Hematopoietic multipotent progenitor cell (in vitro differentiated cells): ENCODE measurements at places on chromosomes 6 and 20. TPM values are rescaled to one million over a fixed set of nuclear protein-coding genes. Genes with fewer than 3 reads are reported as not detected.
A peak's percentile ranks its signal among the peaks of the same experiment; 100 is the strongest.

- no peak for DNase-seq
These were observed 63.1 kb upstream of the IFNGR1 start for GRCh38 chr6:137282254-137282653.

GRCh38 chr6:118770112-118770788 lies 118.9 kb upstream of the CEP85L start:
- DNase-seq = no peak

GRCh38 chr20:31568041-31568731 lies 36.9 kb upstream of the ID1 start:
- no peak for DNase-seq

GRCh38 chr20:47642624-47643023 lies 140.9 kb downstream of the NCOA3 start:
- no peak for DNase-seq

- DNase-seq = no peak
These were observed 60.1 kb upstream of the RALGAPA2 start for GRCh38 chr20:20772497-20773085.

DNA sequence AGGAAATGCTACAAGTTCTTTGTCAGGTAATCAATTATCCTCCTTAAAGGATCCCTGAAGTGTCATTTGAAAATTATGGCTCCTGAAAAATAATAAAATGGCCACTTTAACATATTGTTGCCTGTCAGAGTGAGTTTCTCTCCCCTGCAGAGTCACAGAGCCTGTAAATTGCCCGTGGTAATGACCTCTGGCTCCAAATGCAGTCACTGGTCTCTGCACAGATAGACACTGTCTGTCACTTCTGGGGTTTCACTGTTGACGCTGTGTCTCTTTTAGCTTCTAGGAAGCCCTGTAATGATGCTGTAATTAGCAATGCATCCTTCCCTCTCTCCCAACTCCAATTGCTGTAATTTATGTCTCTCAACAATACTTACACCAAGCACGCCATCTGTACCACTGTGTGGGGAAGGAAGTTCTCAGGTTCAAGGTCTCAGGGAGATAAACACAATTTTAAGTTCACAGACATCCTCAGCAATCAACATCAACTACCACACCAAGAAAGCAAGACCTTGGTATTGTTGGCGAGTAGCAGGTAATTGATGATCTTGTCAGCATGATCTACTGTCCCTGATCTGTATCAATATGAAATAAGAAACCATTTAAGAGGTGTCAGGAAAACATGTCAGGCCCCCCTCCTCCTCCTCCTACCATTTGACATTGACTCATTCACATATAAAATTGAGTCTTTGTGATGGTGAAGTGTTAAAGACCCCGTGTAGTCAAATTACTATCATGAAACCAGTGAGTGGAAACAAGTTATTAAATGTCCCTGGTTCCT lies 91.2 kb upstream of the SULF2 start:
- no peak for DNase-seq

DNA sequence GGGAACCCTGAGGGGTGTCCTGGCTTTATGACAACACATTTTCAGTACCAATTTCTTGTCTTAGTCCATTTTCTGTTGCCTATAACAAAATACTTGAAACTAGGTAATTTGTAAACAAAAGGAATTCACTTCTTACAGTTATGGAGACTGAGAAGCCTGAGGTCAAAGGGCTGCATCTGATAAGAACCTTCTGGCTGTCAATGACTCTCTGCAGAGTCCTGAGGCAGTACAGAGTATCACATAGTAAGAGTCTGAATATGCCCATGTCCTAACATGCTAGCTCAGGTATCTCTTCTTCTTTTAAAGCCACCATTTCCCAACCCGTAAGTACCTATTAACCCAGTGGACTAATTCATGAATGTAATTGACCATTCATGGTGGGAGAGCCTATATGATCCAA lies 1458.6 kb upstream of the EYS start:
- DNase-seq = no peak

DNA sequence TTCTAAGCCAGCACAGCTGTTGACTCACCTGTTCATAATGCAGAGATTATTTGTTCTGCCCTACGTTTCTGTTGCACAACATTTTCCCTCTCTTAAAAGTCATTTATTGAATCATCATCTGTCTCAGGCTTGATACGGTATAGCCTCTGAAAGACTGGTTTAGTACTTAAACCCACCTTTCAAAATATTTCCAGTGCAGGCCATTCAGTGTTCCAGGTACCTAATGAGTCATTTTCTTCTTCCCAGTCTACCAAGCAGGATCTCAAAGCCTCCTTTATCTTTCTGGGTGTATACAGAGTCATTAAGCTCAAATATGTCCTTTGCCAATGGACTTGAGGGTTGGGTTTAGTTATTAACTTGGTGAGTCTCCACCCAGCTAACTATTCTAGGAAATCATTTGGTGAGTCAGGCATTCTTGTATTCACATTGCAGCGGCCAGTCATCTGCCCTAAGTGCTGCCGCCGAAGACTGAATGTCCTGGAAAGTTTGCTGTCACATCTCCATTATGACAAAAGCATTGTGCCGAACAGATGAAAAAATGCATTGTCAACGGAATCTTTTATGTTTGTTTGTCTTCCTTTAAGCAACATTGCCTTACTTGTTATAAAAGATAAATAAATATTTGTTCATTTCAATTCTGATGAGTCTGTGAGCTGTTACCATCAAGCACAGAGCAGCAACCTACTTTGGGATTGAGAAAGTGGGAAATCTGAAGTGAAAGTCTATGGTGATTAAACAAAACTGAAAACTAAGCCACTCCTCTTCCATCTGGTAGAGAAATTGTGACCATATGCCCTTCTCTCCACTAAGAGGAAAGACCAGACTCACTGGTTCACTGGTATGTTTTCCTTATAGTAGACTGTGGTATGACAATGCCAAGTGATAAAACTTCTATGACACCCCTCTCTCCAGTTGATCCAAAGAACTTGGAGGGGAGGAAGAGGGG lies 14.3 kb upstream of the FAM135A start:
- no peak for DNase-seq

- DNase-seq = no peak
These were observed 88.6 kb downstream of the SIM1 start for GRCh38 chr6:100376103-100376502.

- no peak for DNase-seq
These were observed 48.5 kb upstream of the OLIG3 start for GRCh38 chr6:137542713-137543112.

- DNase-seq = no peak
These were observed 710.2 kb upstream of the POU3F2 start for GRCh38 chr6:98124171-98124570.

DNA sequence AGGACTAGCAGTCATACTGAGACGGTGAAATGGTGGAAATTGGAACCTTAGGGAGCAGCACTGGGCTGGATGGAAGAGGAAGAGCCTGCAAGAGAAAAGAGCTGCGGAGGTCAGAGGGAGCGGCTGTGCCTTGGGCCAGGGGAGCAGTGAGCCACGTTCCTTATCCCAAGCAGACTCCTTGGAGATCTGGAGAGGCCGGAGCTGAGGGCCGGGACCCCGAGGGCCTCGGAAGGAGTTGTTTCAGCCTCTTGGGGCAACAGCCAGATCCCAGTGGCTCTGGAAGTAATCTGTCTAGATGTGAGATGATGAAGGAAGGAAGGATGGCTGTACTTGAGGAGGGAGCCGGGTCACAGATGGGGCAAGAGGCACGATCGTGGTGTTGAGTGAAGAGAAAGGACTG lies 16.1 kb downstream of the PCMTD2 start:
- no peak for DNase-seq

- DNase-seq = peak; percentile 42
These were observed 202.2 kb upstream of the PRND start for GRCh38 chr20:4519534-4519933.

- DNase-seq = no peak
These were observed 101.1 kb downstream of the HIVEP1 start for GRCh38 chr6:12113190-12113577.

GRCh38 chr20:38217791-38218565 lies 42.6 kb downstream of the KIAA1755 start:
- DNase-seq = no peak

DNA sequence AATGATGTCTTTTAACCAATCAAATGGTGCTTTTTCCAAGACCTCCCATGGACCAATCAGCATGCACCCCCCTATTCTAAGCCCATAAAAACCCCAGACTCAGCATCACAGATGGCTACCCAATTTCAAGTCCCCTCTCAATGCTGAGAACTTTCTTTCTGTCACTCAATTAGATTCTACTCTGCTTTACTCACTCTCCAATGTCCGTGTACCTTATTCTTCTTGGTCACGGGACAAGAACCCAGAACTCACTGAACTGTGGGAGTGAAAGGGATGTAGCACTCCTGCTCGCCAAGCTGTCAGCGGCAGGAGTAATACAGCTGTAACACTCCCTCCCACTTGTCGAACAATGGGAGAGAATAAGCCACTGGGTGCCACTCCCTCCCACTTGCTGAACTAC lies 20.8 kb upstream of the MAP7 start:
- DNase-seq = no peak

DNA sequence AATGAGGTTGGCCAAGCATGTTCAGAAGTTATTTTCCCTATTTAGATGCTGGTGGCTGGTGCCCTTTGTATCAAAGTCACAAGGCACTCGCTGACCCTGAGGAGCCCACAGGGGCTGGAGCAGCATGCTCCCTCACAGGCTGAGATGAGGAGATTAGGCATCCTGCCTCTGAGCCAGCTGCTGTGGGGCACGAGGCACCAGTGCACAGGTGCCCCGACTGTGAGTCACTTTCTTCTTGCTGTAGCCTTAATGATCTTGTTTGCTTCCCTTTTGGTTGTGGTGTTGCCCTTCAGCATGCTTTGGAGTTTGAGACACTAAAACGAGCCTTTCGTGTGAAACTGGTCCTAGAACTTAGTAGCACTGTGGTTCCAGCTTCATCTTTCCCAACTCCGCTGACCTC lies 4.3 kb downstream of the PSMG4 start:
- DNase-seq = no peak

- DNase-seq = no peak
These were observed 594.4 kb downstream of the QKI start for GRCh38 chr6:164008902-164009301.

- DNase-seq = no peak
These were observed 272.3 kb downstream of the TENT5A start for GRCh38 chr6:81480139-81480538.

DNA sequence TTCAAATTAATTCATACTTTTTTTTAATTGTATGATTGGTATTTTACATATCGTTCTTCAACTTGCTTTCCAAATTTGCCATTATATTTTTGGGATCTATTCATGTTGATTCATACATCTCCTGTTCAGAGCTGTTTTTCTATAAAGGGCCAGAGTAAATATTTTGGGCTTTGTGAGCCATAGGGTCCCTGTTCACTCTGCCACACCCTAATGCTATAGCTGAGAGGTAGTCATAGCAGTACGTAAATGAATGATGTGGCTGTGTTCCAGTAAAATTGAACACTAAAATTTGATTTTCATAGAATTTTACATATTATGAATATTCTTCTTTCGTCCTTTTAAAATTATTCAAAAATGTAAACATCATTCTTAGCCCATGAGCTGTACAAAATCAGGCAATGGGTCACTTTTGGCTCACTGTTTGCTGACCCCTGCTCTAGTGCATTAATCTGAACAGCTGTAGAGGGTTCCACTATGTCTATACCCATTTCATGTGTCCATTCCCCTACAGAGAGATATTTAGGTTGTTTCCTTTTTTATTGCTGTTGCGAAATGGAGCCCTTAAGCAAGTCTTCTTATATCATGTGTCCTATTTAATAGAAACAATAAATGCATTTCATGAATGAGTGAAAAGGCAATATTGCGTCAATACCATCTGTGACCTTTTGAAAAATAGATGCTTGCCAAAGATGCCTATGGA lies 136.4 kb upstream of the SALL4 start:
- DNase-seq = no peak

DNA sequence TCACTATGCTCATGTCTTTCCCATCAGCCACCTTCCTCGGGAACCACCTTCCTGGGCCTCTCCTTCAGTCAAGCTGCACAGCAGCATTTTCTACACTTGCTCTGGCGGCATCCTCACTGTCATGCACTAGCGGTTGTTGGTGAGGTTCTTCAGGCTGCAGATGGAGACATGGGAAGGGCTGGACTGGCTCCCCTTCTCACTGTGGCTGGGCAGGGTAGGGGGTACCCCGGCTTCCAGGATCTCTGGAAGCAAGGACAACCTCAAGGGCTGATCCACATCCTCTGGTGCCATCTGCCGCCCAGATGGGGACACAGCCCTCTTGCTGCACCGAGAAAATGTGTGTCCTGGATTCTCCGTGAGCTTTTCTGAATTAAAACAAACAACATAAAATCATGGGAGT lies 180.1 kb upstream of the RNF24 start:
- peak; percentile 16 for DNase-seq

DNA sequence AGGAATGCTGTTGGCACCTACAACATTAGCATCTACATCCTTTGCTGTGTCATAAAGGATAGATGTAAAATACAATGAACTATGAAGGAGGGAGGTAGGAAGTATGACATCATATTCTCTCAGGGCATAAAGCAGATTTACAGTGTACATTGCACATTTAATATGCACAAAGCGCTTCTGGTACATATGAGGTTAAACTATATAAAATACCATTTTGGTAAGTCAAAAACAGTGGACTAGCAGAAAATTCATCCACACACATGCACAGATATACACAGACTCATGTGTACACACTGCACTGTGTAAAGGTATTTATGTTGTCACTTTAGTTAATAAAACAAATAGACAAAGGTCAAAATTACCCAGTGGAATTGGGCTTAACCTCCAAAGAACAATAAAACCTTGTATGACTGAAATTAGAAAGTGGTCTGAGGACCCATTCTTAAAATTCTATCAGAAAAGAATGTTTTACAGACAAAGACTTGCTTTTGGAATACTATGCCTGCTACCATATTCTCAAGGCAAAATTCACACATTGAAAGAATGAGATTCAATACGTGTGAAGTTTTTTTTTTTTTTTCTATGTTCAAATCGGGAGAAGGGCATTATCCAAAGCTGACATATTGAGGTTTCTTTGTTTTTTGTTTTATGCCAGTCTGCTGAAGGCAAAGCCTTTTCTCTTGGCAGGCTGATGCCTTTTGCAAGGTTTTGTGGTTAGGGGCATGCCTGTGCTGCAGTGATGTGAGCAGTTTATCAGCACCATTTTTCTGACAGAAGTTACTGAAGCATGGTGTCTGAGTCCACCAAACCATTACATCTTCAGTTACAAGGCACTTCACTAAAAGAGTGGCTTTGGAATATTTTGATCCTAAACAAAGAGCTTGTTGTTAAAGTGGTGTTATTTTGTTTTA lies 199.0 kb downstream of the PLCB1 start:
- peak; percentile 22 for DNase-seq

GRCh38 chr20:8414586-8415274 lies 282.7 kb downstream of the PLCB1 start:
- DNase-seq = no peak

GRCh38 chr6:90078513-90079289 lies 184.4 kb downstream of the GJA10 start:
- DNase-seq = no peak

- DNase-seq = no peak
These were observed 95.9 kb downstream of the SMOC2 start for GRCh38 chr6:168536665-168537539.

- no peak for DNase-seq
These were observed 84.6 kb upstream of the ZNF322 start for GRCh38 chr6:26743941-26744699.

Gene HLA-DMA
- total RNA-seq = 156 TPM

Gene TFEB
- 18.9 TPM for total RNA-seq

Gene GCNT2
- 12.7 TPM for total RNA-seq

Gene GSTA1
- total RNA-seq = not detected

Gene MMP24
- total RNA-seq = under 0.01 TPM

Gene C6orf15
- total RNA-seq = not detected

Gene PKHD1
- under 0.01 TPM for total RNA-seq

Gene ANKRD66
- total RNA-seq = not detected

Gene KATNA1
- total RNA-seq = 12.9 TPM
